ENCODE measurements at places on chromosomes 7 and 10.

DNA sequence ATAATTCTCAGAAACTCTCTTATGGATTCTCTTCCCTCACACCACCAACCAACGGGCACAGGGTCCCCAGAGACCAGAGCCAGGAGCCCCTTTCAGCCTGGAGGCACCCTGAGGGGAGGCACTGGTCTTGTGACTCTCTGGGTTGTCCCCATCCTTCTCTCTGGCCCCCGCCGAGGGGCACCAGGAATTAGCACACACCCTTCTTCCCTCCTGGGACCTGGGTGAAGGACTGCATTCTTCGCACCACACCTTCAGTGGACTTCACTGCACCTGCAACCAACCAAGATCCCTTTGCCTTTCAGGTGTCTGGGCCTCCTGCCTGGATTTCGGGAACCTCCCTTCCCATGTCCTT is 22.1 kb downstream of the PLAC9 start:
- no peak for DNase-seq

GRCh38 chr7:106542550-106543220 is 118.3 kb downstream of the CCDC71L start:
- no peak for DNase-seq

GRCh38 chr10:62049624-62050345 is 148.3 kb downstream of the ARID5B start:
- no peak for DNase-seq

DNA sequence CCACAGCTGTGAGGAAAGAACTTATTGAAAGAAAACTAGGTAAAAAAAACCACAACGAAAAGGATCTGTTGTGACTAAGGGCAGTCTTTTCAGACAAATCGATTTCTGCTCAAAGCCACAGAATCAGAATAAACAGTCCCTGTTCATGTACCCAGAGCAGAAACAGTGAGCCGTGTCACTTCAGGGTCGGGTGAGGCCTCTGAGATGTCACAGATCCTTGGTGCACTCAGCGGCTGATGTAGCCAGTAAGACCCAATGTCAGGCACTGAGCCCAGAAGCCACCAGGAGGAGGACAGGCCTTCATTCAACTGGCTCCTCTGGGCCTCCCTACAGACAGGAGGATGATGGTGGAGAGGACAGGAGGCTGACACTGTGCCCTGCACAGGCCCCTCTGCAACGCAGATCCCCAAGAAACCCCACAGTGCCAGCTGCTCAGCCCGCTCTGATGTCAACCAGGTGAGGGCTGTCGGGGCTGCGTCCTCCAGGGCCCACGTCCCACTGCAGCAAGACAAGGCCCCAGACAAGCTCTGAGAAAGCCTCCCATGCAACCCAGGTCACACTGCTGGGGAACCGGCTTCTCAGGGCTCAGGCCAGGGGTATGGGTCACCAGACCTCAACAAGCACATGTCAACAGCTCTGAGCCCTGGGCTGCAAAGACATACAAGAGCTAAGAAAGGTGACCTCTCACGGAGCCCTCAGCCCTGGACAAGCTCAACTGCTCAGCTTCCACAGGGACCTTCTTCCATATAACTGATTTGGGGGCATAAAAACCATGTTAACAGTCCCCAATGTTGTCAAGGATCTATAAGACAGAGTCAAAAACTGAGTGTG is 190.6 kb downstream of the PARD3 start:
- no peak for DNase-seq

DNA sequence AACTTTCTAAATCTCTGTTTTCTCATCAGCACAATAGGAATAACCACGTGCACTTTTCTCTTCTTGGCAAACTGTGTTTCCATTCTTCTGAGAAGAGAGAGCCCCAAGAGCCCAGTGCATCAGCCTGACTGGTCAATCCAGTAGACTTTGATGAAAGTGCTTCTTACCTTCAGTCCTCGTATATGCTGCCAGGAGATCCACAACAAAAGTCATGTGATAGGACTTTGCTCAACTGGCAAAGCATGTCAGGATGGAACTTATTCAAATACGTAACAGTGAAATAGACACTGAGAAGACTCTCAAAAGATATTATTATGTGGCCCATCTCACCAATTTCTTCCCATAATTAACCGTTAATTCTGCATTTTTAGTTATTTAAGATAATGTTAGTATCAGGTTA is 1031.5 kb upstream of the LRRTM3 start:
- DNase-seq, result no peak

DNA sequence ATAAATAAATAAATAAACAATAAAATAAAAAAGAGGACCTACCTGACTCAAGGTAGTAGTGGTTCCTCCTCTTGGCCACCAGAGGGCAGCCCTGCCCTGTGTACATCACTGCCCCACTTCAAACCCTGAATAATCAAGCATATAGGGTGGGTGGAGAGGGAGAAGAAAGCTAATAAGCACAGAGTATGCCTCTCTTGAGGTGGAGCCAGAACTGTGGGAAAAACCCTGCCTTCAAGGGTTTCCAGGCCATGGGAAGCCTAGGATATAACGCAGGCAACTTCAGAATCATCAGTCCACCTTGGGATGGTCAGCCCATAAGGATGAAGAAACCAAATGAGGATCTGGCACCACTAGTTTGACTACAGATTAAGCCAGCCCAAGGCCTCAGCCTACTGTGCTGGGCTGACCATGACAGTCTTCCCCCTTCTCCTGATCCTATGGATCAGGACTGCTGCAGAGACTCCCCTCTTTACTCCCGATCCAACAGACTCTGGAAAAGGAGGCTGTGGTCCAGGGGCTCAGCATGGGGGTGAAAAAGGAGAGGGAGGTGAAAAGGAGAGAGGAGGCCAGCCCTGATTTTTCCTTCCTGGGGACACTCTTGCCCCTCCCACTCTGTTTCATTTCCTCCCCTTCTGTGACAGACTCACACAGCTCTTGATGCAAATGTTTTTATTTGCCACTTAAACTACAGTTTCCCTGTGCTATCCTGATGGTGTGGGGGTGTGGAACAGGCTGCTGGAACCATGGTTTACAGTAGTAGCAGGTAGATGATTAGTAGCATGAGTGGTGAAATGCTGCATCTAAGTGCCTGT is 10.1 kb downstream of the AVPI1 start:
- no peak for DNase-seq

DNA sequence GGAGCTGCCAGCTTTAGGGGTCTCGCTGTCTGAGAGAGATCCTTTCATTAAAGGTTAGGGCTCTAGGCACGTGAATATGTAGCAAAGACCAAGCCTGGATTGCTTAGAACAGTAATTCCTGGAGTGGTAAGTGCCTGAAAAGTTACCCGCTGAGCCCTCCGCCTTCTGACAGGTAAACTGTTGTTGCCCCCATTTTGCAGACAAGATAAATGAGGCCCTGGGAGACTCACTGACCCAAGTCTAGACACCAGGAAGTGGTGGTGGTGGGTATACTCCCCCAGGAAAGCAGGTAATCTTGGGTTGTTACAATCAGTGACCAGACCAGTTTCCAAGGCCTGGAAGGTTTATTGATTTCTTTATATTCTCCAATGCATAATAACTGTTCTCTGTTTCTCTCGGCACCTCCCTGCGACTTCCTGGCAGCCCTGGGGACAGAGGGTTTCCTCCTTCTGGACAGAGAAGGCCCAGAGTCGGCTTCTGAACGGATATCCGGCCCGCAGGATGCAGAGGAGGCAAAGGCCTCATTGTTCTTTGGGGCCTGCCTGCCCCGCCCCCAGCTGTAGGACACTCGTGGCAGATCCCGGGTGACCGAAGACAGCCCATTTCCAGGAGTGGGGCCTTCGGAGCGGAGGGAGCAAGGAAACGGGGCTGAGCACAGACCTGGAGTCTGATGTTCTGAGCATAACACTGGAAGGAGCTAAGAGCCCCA is 1.3 kb upstream of the GRK5 start:
- no peak for DNase-seq

DNA sequence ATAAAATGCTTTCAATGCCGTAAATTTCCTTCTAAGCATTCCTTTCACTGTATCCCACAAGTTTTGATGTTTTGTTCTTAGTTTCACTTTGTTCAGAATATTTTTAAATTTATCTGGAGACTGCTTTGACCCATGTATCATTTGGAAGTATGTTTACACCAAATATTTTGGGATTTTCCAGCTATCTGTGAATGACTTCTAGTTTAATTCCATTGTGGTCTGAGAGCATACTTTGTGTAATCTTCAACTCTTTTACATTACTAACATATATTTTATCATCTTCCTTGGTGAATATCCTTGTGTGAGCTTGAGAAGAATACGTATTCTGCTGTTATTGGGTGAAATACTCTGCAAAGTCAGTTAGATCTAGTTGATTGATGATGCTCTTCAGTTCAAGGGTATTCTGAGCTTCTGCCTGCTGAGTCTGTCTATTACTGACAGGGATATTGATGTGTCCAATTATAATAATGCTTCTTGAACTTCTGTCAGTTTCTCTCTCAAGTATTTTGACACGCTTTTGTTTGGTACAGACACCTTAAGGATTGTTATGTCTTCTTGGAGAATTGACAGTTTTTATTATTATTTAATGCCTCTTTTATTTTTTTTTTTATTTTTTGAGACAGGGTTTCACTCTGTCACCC is 31.6 kb downstream of the MKLN1 start:
- DNase-seq, result no peak

DNA sequence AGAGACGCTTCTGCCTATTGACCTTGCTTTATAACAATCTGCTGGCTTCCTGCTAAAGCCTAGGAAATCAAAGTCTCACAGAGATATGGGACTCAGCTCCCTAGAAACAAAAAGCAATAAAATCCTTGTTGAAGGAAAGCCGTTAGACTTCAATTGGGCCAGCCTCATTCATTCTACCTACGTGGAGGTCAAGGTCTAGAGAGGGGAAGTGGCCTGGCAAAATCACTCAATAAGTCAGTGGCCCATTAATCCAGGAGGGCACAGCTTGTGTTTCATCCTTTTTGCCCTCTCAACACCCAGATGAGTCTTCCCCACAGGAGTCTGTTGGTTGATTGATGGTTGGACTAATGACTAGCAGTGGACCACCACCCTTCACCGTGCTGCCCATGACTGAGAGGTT is 40.5 kb upstream of the ACSL5 start:
- DNase-seq, result no peak

DNA sequence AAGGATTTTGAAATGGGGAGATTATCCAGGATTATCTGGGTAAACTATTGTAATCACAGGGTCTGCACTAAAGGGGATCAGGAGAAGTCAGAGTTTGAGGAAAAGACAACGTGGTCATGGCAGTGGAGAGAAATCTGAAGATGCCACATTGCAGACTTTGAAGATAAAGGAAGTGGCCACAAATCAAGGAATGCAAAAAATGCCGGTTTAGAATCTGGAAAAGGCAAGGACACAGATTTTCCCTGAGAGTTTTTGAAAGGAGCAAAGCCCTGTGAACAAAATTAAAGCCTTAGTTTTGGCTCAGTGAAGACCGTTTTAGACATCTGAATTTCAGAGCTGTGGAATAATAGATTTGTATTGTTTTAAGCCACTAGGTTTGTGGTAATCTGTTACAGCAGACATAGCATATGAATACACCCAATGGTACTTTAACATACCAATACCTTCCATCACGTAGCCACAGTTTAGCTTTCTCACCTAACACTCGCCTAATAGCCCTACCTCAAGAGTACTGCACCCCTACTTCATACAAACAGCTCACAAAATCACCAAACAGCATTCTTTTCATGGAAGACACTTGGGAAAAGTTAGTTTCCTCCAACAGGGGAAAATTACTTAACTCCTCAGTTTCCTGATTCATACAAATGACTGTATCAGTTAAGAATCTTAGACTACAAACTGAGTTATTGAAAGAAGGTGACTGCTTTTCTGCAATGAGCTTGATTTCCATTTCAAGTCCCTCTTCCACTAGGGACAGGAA is 446.5 kb downstream of the INHBA start:
- no peak for DNase-seq

DNA sequence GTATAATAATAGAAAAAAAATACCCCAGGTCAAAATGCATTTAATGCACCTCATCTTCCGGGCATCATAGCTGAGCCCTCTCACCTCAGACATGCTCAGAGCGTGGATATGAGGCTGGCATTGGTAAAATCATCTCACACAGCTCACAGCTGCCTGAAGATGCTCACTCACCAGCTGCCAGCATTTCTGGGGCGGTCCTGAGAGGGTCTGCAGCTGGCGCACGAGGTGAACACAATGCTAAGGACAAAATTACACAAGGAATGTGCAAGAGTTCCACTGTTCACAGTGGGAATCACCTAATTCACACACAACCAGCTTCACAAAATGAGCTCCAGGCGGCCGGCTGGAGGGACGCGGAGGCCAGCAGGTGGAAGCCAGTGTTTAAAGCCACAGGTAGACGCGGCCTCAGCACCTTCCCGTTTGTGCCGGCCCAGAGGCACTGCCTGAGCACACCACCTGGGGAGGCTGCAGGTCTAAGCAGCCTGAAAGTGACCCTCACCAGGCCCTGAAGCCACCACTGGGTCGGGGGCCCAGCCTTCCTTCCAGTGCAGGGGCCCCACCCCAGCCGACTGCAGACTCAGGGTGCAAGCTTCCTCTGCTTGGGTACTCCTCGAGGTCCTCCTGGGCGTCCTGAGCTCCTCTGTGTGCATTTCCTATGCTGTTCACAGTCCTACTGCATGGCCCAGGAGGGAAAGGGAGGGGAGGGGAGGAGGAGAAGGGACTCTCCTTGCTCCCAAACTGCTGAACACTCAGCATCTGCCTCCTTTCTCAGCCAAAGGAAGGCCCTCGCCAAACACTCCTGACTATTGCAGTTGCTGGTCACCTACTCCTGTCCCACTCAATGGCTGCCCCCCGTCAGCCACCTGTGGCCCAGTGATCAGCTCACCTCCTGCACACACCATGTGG is 61.2 kb upstream of the FAM20C start:
- DNase-seq, result no peak

- DNase-seq, result no peak
Observed at GRCh38 chr7:17772581-17773288, 167.6 kb downstream of the SNX13 start.

- no peak for DNase-seq
Observed at GRCh38 chr10:131141207-131141606, 170.3 kb downstream of the TCERG1L start.

DNA sequence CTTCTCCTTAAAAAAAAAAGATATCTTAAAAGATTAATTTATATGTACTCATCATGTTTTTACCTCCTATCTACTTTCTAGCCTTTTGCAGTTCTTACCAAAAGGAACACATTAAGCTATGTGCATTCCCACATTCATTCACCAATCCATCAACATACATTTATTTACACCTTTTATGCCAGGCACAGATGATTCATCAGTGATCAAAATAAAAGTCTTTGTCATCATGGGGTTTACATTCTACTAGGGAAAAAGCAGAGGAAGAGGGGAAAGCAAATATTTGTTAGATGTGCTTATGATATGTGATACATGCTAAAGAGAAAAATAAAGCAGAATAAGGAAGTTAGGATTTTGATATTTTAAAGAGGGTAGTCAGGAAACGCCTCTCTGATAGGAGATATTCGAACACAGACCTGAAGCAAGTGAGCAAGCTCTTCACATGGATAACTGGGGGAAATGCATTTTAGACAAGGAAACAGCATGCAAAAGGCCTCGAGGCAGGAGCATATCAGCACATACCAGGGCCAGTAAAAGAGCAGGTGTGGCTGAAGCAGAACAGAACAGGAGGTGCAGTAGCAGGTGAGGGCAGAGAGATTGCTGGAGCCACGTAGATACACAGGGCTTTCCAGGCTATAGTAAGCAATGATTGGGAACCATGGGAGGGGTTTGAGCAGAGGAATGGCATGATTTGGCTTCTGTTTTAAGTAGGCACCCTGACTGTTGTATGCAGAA is 67.4 kb downstream of the REEP3 start:
- no peak for DNase-seq

GRCh38 chr7:83150310-83150709 is 12.4 kb downstream of the PCLO start:
- no peak for DNase-seq

GRCh38 chr7:2131800-2132199 is 100.9 kb downstream of the MAD1L1 start:
- DNase-seq, result no peak

Data from cortex of kidney (tissue), 1 donor.